ENCODE measurements at places on chromosomes 3 and 15. TPM values are rescaled to one million over a fixed set of nuclear protein-coding genes. Genes with fewer than 3 reads are reported as not detected.
A peak's percentile ranks its signal among the peaks of the same experiment; 100 is the strongest.

GRCh38 chr3:194307849-194308248, 43.3 kb downstream of the CPN2 start:
- DNase-seq = no peak

DNA sequence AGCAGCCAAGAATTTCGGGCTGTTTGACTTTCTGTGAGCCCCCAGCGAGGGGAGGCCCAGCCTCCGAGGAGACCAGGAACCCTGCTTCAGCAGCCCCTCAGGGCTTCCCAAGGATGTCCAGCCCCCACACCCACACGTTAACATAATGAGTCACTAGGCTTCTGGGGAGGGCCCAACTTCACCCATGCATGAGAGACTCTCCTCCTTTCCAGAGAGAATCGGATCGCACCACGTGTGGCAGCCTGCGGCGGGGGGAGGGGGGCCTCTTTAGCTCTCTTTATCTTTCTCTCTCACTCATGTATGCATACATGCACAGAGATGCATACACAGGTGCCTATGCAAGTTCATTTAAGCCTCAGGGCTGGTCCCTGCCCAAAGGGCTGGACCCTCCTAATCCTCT, 3.1 kb upstream of the AP2M1 start:
- DNase-seq = peak; percentile 56

DNA sequence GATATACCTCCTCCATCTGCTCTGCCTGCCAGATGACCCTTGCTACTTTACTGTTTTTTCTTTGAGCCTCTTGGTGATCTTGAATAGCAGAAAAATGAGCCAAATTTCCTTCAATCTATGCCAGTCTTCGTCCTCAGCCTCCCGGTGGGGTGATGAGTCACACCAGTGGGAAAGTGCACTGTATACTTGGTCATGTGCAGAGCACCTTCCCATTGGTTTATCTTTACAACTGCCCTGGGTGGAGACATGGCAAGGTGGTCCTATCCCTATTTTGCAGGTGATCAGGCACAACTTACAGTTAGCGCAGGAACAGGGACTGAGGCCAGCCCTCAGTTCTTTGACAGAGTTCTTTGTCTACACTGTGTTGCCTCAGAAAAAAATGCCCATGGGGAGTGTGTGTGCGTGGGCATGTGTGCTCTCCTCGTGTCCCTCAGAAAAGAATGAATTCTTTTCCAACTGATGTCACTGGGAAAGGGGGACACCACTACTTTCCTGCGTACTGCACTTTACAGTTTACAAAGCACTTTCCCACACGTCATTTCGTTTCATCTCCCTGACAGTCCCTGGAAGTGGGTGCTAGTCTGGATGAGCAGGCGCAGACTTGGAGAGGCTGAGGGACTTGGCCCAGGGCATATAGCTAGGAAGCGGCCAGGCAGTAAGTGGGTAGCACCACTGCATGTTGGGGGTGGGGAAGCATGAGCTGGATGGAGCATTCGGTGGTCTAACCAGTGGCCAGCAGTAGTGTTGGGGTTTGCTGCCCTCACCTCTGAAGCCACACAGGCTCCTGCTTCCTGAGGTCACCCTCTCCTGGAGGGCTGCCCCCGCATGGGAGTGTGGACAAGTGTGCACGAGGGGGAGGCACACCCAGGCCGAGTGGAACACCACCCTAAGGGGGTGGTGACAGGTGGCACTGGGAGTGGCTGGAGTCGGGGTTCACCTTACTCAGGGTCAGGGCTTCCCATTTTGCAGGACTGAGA, 24.1 kb downstream of the SMAD3 start:
- peak; percentile 80 for DNase-seq

- peak; percentile 80 for DNase-seq
Observed at GRCh38 chr3:11661827-11662226, 18.1 kb upstream of the VGLL4 start.

DNA sequence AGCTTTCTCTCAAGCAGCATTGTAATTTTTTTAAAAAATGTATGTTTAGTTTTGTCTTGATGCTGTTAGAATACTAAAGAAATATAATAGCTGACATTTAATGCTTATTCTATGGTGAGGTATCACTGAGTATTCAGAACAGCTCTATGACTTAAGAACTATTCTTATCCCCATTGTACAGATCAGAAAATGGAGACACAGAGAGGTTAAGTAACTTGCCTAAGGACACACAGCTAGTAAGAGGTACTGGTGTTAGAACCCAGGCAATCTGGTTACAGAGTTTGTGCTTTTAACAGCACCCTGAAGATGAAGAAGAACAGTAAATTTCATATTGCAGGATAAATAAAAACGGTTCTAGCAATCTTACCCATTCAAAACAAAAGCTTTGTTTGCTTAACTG, 15.5 kb downstream of the PLA2G4D start:
- no peak for DNase-seq

DNA sequence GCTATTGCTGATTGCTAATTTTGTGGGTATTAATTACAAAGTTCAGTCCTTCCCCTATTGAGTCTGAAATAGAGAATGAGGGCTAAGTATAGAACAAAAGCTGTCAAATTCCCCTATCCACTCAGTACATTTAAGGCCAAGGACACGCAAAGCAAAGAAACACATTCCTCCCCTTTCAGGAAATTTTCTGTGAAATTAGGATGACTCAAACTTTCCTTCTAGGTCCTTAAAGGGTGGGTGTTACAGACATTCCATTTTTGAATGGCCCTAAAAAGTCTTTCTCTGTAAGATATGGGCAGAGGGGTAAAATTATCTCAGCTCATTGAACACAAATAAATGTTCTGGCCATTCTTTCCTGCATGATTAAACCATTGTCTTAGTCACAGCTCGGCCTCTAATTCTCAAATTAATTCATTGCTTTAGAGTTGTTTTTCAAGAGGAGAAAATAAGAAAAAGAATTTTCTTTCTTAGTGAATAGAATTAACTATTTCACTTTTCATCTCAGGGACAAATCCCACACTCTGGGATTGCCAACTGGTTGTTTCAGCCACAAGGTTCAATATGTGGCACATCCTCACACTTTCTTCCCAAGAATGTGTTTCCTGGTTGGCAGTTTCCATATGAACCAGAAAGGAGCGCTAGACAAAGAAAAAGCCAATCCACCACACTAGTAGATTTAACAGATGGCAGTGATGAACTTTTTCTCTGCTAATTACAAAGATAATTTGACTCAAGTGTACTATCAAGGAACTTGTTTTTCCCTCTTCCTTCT, 424.1 kb downstream of the ZNF385D start:
- peak; percentile 7 for DNase-seq

PEX11A gene
- 10.2 TPM for total RNA-seq

Measured in IMR-90 (cell line).